ENCODE measurements at places on chromosomes 6 and 20. TPM values are rescaled to one million over a fixed set of nuclear protein-coding genes. Genes with fewer than 3 reads are reported as not detected.

DNA sequence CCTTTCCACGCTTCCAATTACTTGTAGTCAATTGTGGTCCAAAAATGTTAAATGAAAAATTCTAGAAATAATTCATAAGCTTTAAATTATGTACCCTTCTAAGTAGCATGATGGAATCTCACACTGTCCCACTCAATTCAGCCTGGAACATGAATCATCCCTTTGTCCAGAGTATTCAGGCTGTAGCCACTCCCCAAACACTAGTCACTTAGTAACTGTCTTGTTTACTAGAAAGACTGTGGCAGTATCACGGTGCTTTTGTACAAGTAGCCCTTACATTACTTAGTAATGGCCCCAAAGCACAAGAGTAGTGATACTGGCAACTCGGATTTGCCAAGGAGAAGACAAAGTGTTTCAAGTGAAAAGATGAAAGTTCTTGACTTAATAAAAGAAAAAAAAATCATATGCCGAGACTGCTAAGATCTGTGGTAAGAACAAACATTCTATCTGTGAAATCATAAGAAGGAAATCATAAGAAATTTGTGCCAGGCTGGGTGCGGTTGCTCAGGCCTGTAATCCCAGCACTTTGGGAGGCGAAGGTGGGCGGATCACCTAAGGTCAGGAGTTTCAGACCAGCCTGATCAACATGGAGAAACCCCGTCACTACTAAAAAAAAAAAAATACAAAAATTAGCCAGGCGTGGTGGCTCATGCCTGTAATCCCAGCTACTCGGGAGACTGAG, 168.5 kb upstream of the SIM1 start:
- H3K27me3 ChIP-seq, result no peaks in the 10 kb centered on the region
- no peak overlapping the region for H3K4me3 ChIP-seq
- DNase-seq, result no peak

The PPP1R3G gene
- 1.7 TPM for total RNA-seq

The TPBG gene
- total RNA-seq, result 24.7 TPM

- H3K4me1 ChIP-seq, result no peaks in the 10 kb centered on the region
- H3K27ac ChIP-seq, result no peak overlapping the region
- no peak for DNase-seq
- H3K4me3 ChIP-seq, result no peak overlapping the region
Measured at GRCh38 chr6:156057869-156058268, 602.2 kb upstream of the NOX3 start.

- H3K4me1 ChIP-seq, result no peaks in the 10 kb centered on the region
- DNase-seq, result no peak
- H3K27me3 ChIP-seq, result no peaks in the 10 kb centered on the region
- no peaks in the 10 kb centered on the region for H3K36me3 ChIP-seq
- H3K4me3 ChIP-seq, result no peak overlapping the region
Measured at GRCh38 chr6:166907373-166907841, 48.9 kb downstream of the RNASET2 start.

- H3K4me3 ChIP-seq, result no peak overlapping the region
Measured at GRCh38 chr6:35534407-35535170, 21.9 kb upstream of the TULP1 start.

The GTSF1L gene
- not detected for total RNA-seq

The SEMG1 gene
- 0.14 TPM for total RNA-seq

DNA sequence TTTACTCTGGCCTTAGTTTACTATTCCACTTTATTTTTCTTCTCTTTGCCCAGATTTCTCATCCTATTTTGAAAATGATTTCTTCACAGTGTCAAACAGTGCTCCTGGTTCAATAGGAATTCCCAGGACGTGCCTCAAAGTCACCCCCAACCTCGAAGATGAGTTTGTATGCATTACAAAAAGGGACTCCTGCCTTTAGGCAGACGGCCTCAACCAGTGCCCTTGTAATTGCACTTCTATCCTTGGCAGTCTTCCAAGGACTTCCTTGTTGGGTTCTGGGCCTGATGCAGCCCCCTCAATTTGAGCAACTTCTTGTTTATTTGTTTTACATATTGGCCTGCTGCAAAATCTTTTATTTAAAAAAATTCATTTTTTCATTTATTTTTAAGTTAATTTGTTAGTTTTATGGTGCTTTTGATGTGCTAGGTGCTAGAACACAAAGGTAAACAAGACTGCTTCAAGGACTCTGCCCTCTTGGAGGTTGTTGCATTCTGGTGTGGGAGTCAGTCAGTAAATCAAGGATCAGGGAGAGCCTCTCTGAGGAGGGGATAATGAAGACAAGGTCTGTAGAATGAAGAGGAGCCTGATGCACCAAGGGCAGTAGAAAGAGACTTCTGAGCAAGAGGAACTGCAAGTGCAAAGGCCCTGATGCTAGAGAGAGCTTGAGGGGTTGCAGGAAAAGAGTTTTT, 181.5 kb upstream of the LAMP5 start:
- H3K4me3 ChIP-seq, result no peak overlapping the region
- H3K36me3 ChIP-seq, result no peaks in the 10 kb centered on the region
- H3K27ac ChIP-seq, result no peak overlapping the region
- H3K27me3 ChIP-seq, result no peaks in the 10 kb centered on the region
- no peaks in the 10 kb centered on the region for H3K4me1 ChIP-seq

DNA sequence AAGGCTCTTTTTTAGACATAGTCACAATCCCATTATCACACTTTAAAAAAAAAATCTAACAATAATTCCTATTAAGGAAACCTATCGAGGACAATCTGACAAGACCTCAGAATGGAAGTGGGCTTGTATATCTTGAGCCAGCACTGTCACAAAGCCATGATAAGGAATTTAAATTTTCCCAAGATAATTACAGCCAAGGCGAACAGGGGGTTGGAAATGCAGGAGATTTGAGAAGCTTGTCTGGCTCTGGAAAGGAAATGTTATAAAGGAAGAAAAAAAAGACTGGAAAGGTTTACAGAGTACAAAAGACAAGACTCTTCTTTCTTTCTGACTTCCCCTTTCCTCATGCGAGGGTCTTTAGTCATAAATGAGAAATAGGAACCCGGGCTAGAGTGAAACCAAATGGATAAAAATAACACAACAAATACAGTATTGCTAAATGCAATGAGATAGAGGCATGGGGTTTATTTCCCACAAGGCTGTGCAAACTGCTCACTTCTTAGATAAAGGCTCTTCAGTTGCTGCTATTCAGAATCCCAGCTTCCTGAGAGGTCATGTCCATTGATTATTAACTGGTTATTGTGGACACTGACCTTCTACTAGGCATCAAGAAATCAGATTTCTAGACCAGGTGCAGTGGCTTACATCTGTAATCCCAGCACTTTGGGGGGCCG, 13.4 kb upstream of the GHRH start:
- no peaks in the 10 kb centered on the region for H3K27me3 ChIP-seq
- DNase-seq, result no peak
- H3K4me3 ChIP-seq, result no peak overlapping the region

The ULBP1 gene
- not detected for total RNA-seq

The GHRH gene
- total RNA-seq, result not detected

- H3K4me1 ChIP-seq, result peaks cover 23% of the 10 kb centered on the region
- H3K36me3 ChIP-seq, result peaks cover 4% of the 10 kb centered on the region
- DNase-seq, result no peak
Measured at GRCh38 chr20:63736893-63737694, 630 bp downstream of the LIME1 start.

The EPPIN gene
- 137 TPM for total RNA-seq

The LRRC73 gene
- total RNA-seq, result 0.68 TPM

- no peak overlapping the region for H3K27ac ChIP-seq
- H3K36me3 ChIP-seq, result no peaks in the 10 kb centered on the region
- no peak overlapping the region for H3K4me3 ChIP-seq
- DNase-seq, result no peak
Measured at GRCh38 chr6:42610416-42610815, 46.6 kb downstream of the UBR2 start.

- H3K36me3 ChIP-seq, result no peaks in the 10 kb centered on the region
- no peak overlapping the region for H3K27ac ChIP-seq
- no peak for DNase-seq
- no peaks in the 10 kb centered on the region for H3K27me3 ChIP-seq
- H3K4me1 ChIP-seq, result no peaks in the 10 kb centered on the region
- H3K4me3 ChIP-seq, result no peak overlapping the region
Measured at GRCh38 chr6:24445704-24446103, 43.0 kb downstream of the MRS2 start.

The SLC16A10 gene
- 12.5 TPM for total RNA-seq

The SSTR4 gene
- not detected for total RNA-seq

GRCh38 chr6:15131651-15132061, 114.2 kb upstream of the JARID2 start:
- no peaks in the 10 kb centered on the region for H3K4me1 ChIP-seq
- H3K36me3 ChIP-seq, result no peaks in the 10 kb centered on the region
- no peak overlapping the region for H3K4me3 ChIP-seq
- no peak for DNase-seq
- H3K27ac ChIP-seq, result no peak overlapping the region
- no peaks in the 10 kb centered on the region for H3K27me3 ChIP-seq

The TDRD6 gene
- 0.91 TPM for total RNA-seq

The OR12D3 gene
- not detected for total RNA-seq

GRCh38 chr6:82227770-82228169, 19.8 kb downstream of the IBTK start:
- DNase-seq, result no peak
- H3K27ac ChIP-seq, result no peak overlapping the region
- no peaks in the 10 kb centered on the region for H3K4me1 ChIP-seq
- H3K36me3 ChIP-seq, result no peaks in the 10 kb centered on the region
- H3K27me3 ChIP-seq, result no peaks in the 10 kb centered on the region

The MDN1 gene
- total RNA-seq, result 26.2 TPM

GRCh38 chr6:91476000-91476399, 889.1 kb upstream of the MAP3K7 start:
- no peak overlapping the region for H3K4me3 ChIP-seq
- H3K27ac ChIP-seq, result no peak overlapping the region
- H3K27me3 ChIP-seq, result no peaks in the 10 kb centered on the region
- no peak for DNase-seq

The PACRG gene
- 63.8 TPM for total RNA-seq

DNA sequence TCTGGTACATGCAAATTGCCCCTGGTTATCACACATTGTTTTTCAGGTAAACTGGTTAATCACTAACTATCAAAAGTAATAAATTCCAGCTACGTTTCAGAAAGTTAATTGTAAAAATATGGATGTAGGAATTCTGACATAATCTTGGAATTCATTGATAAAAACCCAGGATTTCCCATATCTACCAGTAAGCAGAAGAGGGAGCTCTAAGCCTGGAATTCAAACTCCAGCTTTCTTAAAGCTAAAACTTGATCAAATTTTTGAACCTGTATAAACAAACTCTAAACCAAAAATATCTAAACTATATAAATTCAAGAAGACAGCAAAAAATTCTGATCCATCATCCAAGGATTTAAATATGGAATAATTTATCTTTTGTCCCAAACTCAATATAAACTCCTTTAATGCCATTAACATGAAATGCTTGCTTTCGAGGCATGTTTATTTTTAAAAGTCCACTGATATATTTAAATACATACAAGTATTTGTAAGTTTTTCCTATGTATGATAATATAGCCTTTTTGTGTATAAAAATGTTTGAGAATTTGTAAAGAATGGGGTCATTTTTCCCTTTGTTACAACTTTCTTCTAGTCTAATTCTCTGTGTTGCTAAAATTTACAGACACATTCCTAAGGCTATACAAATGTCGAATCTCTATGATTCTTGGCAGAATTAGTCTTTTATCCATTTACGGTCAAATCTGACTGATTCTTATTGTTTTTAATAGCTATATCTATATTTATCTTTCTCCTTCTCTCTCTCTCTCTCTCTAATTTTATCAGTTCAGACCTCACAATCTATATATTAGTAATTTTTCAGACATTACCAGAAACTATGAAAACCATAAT, 91.4 kb upstream of the RNF217 start:
- H3K4me1 ChIP-seq, result no peaks in the 10 kb centered on the region
- no peaks in the 10 kb centered on the region for H3K36me3 ChIP-seq
- H3K27me3 ChIP-seq, result no peaks in the 10 kb centered on the region
- no peak overlapping the region for H3K27ac ChIP-seq
- no peak overlapping the region for H3K4me3 ChIP-seq

DNA sequence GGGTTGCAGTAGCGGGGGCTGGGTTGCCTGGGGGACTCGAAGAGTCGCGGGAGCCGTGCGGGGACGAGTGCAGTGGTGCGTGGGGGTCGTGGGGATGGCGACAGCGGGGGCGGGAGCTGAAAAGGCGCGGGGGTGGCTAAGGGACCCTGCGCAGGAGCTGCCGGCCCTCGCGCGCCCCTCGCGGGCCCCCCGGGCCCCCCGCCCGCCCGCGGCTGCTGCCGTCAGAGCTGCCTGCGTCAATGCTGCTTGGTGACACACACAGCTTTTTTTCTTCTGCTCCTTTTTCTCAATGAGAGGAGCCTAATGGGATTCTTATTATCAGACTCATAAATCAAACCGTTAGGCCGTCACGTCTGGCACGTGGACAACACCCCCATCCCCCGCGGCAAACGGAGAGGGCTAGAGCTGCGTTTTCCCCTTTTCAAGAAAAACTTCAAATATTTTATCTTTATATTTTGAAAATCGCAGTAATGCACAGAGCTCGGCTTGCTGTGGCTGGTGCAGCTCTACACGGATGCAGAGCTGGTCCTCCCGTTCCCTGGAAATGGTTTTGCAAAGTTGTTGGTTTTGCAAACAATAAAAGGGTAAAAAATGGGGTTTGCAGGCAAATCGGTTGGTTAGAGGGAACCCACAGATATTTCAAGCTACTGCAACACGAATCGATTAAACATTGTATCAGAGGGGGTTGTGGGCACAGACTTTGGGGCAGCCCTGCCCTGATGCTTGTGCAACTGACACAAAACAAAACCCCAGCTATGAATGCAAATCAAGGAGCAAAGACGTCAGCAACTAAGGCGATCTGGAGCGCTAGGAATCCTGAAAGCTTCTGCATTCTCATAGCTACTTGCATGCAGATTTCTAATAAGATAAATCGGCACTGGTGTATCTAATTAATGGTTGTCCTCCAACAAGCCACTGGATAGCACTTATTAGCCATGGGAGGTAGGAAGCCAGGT, 161.4 kb downstream of the TBXT start:
- H3K27ac ChIP-seq, result no peak overlapping the region
- no peak for DNase-seq
- H3K4me3 ChIP-seq, result peak overlapping the region; percentile 7
- H3K4me1 ChIP-seq, result no peaks in the 10 kb centered on the region

The PROKR2 gene
- not detected for total RNA-seq

The C2 gene
- total RNA-seq, result 7.9 TPM

The HLA-G gene
- total RNA-seq, result 1.8 TPM

GRCh38 chr20:61449057-61449609, 197.1 kb downstream of the CDH4 start:
- DNase-seq, result no peak
- no peak overlapping the region for H3K27ac ChIP-seq
- no peak overlapping the region for H3K4me3 ChIP-seq
- no peaks in the 10 kb centered on the region for H3K36me3 ChIP-seq
- peaks cover 5% of the 10 kb centered on the region for H3K27me3 ChIP-seq

GRCh38 chr6:137866200-137866913, 702 bp upstream of the TNFAIP3 start:
- H3K27ac ChIP-seq, result peak overlapping the region; percentile 85
- peaks cover 4% of the 10 kb centered on the region for H3K4me1 ChIP-seq
- no peaks in the 10 kb centered on the region for H3K27me3 ChIP-seq
- peak overlapping the region; percentile 87 for H3K4me3 ChIP-seq

DNA sequence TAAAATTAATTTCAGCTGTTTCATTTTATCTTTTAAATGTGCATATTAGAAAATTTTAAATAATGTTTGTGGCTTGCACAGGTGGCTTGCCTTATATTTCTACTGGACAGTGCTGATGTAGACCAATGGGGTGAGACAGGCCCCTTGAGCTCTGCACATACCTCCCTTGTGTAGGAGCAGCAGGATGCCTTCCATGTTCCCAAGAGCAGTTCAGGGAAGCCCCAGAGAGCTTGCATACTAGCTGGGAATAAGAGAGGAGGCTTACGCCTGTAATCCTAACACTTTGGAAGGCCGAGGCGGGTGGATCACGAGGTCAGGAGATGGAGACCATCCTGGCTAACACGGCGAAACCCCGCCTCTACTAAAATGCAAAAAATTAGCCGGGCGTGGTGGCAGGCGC, 61.4 kb downstream of the RFPL4B start:
- no peaks in the 10 kb centered on the region for H3K4me1 ChIP-seq
- no peaks in the 10 kb centered on the region for H3K27me3 ChIP-seq
- H3K36me3 ChIP-seq, result no peaks in the 10 kb centered on the region
- DNase-seq, result no peak
- no peak overlapping the region for H3K27ac ChIP-seq
